ENCODE measurements at places on chromosomes 13 and 19. TPM values are rescaled to one million over a fixed set of nuclear protein-coding genes. Genes with fewer than 3 reads are reported as not detected.

The LRRC63 gene
- 1.9 TPM for total RNA-seq

The CEACAM18 gene
- total RNA-seq: not detected

The IZUMO2 gene
- total RNA-seq: not detected

The SAE1 gene
- 35.0 TPM for total RNA-seq

The RLN3 gene
- total RNA-seq: not detected

The LILRB1 gene
- 1.1 TPM for total RNA-seq

GRCh38 chr13:49146950-49147355, 73.2 kb upstream of the MLNR start:
- DNase-seq: peak; percentile 56

- DNase-seq: no peak
These were observed 19.5 kb downstream of the NOVA2 start for GRCh38 chr19:45954156-45954555.

DNA sequence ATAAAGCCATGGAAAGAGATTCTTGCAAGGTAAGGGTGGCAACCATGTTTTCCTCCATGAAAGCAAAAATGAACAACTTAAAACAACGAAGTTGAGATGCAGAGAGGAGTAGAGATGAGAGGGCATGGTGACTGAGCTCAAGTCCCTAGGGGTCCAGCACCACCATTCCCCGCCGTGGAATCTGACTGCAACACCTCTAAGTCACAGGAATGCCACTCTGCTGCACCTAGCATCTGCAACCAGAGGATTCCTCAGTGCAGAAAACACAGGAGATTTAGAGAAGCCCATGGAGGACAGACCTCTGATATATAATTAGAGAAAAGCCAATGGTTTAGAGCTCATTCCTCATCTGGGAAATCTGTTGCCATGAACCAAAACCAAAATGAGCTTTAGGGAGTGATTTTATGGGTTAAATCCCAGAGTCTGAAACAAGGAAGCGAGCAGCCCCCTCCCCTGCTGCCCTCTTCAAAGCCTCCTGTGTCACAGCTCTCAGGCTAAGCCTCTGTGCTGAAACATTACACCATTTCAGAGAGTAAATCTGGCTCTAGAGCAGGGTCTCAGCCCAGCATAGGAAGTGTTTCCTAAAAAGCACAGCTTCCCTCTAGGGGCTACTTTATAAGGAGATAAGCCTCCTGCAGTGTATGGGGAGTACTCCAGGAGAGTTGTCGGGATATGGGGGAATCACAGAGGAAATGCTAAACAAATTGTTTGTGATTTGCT, 1043.6 kb downstream of the UQCRFS1 start:
- no peak for DNase-seq

DNA sequence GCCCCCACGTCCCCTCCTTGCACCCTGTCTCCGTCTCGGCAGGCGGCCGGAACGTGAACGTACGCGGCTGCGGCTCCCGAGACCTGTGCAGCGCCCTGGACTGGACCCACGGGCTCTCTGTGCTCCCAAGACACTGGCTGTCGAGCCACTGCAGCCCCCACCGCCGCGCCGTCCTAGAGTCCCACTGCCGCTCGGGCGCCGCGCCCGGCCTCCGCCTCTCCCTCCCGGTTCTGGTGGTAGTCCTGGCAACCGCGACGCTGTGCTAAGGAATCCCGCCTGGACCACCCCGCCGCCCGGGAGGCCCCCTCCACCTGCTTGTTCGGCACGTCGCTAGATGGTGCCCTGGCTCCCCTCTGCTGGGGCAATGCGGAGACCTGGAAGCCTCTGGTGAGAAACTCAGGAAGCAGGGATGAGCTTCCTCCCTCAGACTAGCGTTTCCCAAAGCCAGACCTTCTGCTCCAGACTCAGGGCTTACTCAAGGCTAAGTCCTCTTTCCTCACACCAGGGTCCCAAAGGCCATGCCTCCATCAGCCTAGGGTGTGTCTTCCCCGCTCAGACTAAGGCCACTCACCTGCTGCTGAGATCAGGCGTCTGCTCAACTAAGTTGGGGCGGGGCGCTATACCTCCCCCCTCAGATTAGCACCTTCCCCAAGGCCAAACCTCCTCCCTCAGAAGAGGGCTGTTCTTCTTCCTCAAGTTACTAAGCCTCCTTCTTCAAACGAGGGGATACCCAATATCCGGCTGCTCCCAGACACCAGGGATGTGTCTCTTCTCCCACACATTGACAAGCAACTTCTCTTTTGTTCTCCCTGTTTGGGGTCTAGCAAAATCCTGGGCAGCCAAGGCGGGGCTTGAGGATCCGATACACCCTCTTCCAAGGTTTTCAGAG, 16.1 kb upstream of the IRGC start:
- no peak for DNase-seq

GRCh38 chr19:28511655-28512054, 701.3 kb downstream of the UQCRFS1 start:
- DNase-seq: no peak

DNA sequence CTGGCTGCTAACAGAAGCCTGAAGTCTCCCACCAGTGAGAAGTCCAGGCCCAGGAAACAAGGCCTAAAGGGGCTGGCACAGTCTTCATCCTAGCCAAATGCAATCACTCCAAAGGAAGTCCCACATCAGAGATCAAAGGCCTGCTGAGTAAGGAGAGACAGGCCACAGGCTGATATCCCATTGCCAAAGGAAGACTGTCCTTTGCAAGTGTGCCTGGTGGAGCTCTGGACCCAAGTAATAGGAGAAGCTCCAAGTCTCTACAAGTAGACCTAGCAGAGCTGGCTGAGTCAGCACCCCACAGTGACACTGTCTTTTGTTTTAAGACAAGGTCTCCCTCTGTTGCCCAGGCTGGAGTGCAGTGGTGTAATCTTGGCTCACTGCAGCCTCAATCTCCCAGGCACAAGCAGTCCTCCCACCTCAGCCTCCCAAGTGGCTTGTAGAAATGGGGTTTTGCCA, 4.5 kb downstream of the DBP start:
- no peak for DNase-seq

GRCh38 chr19:10005632-10006334, 4.5 kb downstream of the COL5A3 start:
- no peak for DNase-seq

DNA sequence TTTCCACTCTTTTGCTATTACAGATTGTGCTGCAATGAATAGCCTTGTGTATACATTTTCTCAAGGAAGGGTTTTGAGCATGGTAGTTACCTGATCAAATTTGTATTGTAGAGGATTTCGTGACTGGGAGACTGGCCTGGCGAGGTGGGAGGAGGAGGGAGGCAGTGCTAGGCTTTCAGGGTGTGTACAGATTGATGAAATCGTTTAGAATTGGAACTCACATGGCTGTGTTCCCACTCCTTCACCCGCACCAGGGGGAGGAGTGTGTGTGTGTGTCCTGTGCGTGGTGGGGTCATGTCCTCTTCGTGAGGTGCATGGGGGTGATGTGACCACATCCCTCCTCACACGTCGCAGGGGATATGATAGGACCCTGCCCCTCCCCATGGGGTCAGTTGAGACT, 8.3 kb downstream of the PGLYRP1 start:
- no peak for DNase-seq

GRCh38 chr13:58773280-58773859, 1141.8 kb downstream of the PCDH17 start:
- DNase-seq: no peak

DNA sequence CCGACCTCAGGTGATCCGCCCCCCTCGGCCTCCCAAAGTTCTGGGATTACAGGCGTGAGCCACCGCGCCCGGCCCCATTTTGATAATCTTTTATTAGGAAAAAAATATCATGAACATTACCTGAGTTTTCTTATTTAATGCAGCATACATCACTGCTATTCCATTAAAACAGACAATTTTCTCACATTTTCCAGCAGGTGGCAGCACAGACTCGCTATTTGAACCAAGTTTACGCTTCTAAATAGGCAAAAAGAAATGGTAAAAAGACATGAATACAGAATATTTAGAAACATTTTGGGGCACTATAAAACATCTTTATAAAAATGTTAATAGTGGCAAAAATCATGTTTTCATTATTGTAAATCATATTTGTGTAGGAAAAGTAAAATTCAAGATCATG, 903.1 kb downstream of the SLITRK6 start:
- DNase-seq: peak; percentile 54

- DNase-seq: no peak
These were observed 21.7 kb upstream of the MAB21L1 start for GRCh38 chr13:35498231-35498630.

GRCh38 chr13:61128850-61129645, 286.6 kb downstream of the PCDH20 start:
- no peak for DNase-seq

GRCh38 chr19:10361569-10362011, 18.8 kb downstream of the TYK2 start:
- DNase-seq: no peak

GRCh38 chr13:111503376-111503775, 182.9 kb downstream of the TEX29 start:
- DNase-seq: no peak

DNA sequence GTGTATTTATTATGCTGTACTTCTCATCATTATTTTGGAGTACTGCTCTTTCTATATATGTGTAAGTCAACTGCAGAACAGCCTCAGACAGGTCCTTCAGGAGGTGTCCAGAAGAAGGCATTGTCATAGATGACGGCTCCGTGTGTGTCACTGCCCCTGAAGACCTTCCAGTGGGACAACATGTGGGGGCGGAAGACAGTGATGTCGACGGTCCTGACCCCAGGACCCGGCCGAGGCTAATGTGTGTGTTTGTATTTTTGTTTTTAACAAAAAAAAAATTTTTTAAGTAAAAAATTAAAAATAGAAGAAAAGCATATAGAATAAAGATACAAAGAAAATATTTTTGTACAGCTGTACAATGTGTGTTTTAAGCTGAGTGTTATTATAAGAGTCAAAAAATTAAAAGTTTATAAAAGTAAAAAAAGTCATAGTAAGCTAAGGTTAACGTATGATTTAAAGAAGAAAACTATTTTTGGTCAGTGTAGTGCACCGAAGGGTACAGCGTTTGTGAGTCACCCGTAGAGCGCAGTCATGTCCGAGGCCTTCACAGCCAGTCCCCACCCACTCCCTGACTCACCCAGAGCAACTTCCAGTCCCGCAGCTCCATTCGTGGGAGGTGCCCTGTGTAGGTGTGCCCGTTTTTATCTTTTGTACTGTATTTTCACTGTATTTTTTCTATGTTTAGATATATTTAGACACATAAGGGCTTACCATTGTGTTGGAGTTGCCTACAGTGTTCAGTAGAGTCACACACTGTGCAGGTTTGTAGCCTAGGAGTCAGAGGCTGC, 42.2 kb upstream of the SPACA7 start:
- DNase-seq: no peak

DNA sequence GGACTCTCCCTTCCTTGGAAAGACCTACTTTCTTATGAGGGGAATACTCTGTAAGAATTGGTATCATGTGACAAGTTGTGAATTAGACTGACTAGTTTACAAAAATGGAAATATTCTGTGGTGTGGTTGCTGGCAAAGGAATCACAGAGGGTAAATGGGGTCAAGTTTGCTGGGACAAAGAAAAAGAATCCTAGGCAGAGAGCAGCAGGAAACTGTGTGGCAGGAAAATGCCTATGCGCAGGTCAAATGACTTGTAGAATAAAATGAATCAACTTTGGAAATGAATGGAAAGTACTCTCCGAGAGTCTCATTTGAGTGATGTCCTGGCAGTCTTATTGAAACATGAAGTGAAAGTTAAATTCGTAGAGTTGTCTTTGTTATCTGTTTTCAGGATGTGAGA, 1250.7 kb downstream of the UQCRFS1 start:
- no peak for DNase-seq

DNA sequence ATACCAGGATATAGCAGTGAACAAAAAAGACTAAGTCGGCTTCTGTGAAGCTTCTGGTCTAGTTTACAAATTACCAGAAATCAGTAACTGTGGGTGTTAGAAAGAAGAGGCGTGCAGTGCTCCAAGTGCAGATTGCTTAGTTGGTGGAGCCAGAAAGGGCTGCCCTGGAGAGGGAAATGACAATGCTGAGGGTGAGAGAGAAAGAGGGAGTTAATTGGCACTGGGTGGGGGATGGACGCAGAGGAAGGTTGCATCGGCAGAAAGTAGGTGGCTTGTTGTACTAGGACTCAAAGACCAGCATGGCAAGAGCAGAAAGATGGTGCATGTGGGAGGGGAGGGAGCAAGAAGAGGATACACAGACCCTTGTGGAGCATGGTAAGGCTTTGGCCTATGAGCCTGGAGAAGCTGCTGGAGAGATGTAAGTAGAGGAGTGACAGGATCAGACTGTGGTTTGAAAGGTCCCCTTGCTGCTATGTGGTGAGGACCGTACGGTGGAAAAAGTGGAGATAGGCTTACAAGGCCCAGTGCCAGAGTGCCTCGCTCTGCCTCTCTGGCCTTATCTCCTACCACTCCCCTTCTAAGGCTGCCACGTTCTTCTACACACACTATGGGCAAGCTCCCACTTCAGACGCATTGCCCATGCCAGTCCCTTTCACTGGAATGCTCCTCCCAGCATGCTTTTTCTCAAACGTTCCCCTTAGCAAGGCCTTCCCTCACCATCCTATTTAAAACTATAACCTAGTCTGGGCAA, 13.5 kb downstream of the SMG9 start:
- no peak for DNase-seq

GRCh38 chr13:93079294-93079693, 147.3 kb upstream of the GPC6 start:
- DNase-seq: no peak

- DNase-seq: no peak
These were observed 52.4 kb downstream of the TNFSF11 start for GRCh38 chr13:42626176-42626860.
